ENCODE measurements at places on chromosomes 3 and 15.
A peak's percentile ranks its signal among the peaks of the same experiment; 100 is the strongest.

DNA sequence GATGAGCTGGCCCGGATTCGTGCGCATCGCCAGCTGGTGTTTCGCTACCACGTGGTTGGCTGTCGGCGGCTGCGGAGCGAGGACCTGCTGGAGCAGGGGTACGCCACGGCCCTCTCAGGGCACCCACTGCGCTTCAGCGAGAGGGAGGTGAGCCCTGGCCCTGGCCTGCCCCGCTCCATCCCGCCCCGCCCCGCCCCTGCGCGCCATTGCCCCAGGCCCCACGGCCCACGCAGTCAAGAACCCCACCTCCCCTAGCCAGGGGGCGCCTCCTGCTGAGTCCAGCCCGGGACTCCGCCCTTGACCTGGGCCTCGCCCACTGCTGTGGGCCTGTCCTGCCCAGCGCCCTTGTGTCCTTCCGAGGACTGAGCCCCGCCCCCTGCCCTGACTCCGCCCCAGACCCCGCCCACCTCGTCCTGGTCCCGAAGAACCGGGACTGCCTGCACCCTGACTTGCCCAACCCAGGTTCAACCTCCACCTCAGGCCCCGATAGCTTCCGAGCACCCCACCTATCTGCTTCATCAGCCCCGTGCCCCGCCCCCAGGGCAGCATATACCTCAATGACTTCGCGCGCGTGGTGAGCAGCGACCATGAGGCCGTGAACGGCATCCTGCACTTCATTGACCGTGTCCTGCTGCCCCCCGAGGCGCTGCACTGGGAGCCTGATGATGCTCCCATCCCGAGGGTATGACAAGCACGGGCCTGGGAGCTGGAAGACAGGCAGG is 14.8 kb downstream of the NT5DC2 start:
- DNase-seq: no peak

DNA sequence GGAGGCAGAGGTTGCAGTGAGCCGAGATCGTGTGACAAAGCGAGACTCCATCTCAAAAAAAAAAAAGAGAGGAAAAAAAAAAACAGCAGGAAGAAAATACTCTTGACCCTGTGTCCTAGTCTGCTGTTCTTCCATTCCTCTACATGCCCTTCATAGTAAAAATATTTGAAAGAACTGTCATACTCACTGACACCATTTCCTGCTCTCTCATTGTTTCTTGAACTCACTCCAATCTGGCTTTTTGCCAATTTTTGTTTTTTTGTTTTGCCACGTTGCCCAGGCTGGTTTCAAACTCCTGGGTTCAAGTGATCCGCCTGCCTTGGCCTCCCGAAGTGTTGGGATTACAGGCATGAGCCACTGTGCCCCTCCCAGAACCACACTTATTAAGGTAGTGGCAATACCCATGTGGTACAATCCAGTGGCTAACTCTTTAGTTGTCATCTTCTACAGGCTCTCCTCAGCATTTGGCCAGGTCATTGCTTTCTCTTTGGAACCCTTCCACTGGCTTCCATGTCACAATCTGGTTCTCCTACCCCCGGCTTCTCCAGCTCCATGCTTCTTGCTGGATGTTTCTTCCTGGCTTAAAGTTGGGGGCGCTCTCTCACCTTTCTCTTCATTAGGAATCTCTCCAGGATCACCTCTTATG is 238.2 kb upstream of the C2CD4B start:
- DNase-seq: peak; percentile 18

- no peak for DNase-seq
These were observed 322.0 kb downstream of the MFSD1 start for GRCh38 chr3:159123877-159124276.

GRCh38 chr3:82329300-82329699 is 567.9 kb upstream of the GBE1 start:
- DNase-seq: peak; percentile 14

DNA sequence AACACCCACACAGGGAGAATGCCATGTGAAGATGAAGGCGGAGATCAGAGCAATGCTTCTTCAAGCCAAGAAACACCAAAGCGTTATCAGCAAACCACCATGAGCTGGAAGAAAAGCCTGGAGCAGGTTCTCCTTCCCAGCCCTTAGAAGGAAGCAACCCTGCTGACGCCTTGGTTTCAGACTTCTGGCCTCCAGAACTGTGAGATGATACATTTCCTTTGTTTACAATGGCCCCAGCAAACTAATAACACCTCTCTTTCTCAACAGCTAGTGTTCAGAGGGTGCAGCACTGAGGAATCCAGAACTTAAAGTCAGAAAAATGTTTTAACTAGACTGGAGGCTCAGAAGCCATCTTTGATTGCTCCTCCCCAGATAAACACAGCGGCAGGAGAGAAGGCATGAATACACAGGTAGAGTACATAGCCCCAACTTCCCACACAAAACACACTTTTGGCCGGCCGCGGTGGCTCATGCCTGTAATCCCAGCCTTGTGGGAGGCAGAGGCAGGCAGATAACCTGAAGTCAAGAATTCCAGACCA is 132.4 kb upstream of the LPP start:
- DNase-seq: no peak

DNA sequence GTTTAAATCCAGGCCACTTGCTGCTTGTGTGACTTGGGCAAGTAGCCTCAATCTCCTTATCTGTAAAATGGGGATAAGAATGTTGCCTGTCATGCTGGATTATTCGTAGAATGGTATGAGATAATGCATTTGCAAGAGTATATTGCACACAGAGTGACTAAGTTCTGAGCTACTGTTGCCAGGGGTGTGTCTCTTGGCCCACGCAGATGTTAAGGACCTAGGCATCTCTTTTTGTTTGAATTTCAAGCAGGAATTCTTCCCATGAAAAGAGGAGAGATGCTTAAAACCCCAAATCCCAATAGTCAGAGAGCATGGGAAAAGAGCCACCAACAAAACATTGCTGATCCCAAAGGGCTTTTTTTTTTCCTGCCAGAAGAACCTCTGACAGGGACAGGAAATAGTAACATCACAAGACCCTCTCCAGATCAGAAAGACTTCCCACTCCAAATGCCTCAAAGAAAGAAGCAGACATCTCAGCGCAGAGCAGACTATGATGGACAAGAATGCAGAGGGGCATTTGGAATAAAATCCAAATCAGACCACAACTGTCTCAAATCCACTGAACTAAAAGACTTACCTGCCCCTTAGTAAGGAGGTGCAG is 90.5 kb downstream of the MRPL46 start:
- no peak for DNase-seq

DNA sequence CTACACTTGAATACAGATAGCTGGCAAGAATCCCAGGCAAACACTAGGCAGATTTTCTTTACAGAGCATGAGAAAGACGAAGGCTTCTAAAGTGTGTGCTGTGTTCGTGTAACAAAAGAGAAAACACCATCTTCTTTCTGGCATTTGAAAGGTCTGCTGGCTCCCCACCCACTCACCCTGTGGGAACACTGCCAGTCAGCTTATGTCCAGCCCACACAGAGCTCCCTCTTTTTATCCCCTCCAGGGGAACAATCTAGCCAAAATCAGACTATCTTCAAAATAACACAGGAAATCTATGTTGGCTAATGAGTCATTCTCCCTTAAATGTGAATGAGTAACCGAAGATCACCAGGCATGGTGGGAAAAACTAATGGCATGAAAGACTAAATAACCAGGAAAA is 45.6 kb upstream of the PAQR5 start:
- DNase-seq: no peak

Measured in hematopoietic multipotent progenitor cell treated with erythropoietin and hydrocortisone succinate and interleukin-3 and kit ligand, for 4 days (in vitro differentiated cells).